CD4-positive, alpha-beta T cell treated with Interleukin-15 for 4 hours (primary cell): ENCODE measurements at places on chromosomes 2 and 18.

DNA sequence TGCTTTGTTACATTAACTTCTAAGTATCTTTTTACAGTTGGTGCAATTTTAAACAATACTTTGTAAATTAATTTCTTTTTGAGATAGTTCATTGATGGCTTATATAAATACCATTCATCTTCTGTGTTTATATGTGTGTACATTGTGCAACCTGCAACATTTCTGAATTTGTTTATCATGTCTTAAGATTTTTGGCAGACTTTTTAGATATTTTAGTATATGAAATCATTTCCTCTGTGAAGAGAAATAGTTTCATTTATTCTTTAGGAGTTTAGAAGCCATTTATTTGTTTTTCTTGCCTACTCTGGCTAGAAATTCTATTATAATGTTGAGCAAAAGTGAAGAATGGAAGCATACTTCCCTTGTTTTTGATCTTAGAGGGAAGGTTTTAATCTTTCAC lies 337.8 kb upstream of the DSEL start:
- DNase-seq = no peak

DNA sequence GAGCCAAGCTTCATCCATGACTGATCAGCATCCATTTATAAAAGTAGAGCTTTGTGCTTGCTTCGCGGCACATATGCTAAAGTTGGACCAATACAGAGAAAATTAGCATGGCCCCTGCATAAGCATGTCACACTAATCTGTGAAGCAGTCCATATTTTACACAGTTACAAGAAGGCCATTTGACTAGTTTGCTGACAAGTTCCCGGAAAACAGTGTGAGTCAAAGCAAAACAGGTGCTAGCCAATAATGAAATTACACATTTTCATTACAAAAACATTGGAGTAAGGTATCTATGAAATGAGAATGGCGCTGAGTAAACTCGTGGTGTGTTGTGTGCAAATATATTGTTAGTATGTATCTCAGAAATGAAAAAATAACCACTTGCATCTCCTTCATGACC lies 4.7 kb downstream of the ANKRD62 start:
- no peak for DNase-seq

DNA sequence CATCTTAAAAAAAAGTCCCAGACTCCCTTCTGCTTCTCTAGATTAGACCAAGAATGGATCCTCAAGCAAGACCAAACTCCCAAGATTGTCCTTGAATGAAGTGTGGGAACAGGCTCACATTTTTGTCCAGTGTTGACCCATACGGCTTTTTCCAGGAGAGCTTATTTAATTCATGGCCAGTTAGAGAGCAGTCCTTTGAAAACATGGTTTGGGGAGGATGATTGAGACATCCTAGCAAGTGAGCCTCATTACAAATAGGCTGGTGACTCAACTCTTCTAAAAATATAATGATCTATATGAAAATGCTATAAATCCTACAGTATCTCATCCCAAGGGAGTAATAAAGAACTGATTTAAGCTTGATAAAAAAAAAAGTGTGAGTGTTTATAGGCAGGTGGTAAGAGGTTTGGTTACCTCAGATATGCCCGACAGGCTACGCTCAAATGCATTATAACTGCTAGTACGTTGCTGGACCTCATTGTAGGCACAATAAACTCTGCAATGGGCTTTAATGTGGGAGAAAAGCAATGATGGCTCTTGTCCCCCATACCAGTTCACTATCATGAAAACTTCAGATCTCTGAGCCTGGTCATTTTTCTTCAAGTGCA lies 17.0 kb downstream of the ANKRD29 start:
- no peak for DNase-seq

DNA sequence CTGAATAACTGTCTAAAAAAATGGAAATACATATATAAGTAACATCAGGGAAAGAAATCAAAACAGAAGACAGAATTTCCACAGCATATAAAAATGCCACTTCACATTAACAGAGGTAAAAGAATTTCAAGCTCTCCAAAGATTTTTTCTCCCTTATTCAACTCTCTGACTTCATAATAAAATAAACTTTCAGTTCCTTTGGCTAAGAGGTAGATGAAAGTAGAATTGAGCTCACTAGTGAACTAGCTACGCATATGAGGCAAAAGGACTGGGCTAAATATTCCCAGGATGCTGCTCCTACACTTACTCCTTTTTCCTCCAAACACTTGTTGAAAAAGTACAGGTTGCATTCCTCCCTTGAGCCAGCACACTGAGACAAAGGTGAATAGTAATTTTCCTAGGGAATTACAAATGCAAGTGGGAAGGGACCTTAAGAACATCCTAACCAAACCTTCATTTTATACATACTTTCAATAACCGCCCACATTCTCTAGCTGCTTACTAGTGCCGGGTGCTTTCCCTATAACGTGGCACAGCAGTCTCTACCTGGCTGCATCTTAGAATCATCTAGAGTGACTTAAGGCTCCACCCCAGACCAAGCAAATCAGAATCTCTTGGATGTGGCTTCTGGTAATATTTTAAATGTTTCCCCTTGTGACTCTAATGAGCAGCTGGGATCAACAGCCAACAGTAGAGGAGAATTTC lies 136.6 kb downstream of the MTCL1 start:
- DNase-seq = no peak

DNA sequence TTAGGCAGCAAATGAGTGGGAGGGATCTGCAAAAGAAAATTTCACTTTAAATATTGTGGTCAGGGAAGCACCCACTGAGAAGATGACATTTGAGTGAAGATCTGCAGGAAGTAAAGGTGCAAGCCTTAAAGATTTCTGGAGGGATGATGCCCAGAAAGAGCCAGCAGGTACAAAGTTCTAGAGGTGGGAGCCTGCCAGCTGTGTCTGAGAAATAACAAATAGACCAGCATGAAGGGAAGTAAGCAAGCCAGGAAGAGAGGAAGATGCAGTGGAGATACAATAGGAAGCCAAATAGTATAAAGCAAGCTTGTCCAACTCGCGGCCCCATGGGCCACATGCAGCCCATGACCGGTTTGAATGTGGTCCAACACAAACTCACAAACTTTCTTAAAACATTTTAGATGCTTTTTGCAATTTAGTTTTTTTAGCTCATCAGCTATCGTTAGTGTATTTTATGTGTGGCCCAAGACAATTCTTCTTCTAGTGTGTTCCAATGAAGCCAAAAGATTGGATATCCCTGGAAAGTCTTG lies 489.9 kb downstream of the DCC start:
- no peak for DNase-seq

DNA sequence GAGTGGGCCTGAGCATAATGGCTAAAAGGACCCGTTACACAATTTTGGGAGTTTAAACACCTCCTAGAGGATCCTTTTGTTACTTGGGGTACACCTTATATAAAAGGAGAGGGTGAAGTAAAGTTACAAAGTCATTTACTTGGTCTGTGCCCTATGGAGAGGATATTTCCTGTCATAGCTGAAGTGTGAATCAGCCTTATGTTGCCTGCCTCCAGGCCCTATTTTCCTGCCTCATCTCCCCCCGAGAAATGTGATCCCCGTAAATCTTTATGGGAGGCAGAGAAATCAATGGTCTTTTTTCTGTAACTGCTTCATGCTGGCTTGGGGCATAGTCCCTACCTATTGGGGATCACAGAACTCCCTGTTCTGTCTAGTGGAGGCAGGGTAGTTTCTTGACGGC lies 906.6 kb downstream of the DSC3 start:
- DNase-seq = no peak

DNA sequence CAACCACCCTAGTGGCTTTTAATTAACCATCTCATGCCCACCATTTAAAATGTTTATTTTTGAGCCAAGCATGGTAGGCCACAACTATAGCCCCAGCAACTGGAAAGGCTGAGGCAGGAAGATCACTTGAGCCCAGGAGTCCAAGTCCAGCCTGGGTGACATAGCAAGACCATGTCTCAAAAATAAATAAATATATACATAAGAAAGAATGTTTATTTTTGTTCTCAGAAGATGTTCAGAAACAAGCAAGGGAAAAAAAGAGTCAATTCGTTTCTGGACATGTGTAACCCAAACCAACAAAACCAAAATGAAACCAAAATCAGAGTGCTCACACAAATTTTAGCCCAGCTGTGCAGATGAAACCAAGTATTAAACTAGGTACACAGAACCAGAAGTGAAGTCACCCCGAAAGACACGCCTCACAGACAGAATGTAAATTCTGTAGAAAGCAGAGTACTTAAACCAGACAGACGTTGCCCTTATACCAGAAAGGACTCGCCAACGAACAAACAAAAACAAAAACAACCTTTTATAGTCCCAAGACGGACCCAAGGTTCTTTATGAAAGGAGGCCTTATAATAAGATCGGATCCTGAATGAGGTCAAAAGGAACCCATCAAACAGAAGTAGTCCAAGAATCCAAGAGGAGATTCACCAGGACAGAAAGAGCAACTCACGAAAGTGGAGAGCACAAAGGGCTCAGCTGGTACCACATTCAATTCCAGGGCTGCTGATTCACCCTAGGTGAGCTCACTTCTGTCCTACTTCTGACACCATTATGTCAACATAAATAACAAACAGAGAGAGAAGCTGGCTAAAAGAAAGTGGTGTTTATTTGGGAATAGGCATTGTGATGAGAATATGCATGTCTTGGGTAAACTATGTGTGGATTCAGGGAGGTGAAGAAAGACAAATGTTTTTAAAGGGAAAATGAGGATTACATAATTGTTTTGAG lies 31.8 kb upstream of the MTCL1 start:
- no peak for DNase-seq

GRCh38 chr2:189337656-189338055 lies 103.6 kb upstream of the WDR75 start:
- no peak for DNase-seq

DNA sequence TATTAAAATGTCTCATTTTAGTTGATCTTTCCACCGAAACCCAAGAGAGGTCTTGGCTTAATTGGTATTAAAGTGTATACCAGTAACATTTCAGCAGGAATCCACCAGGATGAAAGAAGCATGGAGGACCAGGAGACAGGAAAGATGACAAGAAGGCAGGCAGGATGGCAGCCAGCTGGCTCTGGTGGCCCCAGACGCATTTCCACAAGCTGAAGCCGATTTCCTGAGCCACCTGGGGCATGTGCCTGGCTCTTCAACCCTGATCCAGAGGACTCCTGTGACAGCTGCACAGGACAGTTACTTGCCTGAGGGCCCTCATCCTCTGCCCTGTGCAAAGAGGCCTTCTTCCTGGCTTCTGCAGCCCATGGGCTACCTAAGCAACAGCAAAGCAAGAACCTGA lies 56.9 kb upstream of the NFU1 start:
- DNase-seq = no peak

GRCh38 chr2:216700088-216700567 lies 4.8 kb upstream of the IGFBP5 start:
- DNase-seq = no peak

DNA sequence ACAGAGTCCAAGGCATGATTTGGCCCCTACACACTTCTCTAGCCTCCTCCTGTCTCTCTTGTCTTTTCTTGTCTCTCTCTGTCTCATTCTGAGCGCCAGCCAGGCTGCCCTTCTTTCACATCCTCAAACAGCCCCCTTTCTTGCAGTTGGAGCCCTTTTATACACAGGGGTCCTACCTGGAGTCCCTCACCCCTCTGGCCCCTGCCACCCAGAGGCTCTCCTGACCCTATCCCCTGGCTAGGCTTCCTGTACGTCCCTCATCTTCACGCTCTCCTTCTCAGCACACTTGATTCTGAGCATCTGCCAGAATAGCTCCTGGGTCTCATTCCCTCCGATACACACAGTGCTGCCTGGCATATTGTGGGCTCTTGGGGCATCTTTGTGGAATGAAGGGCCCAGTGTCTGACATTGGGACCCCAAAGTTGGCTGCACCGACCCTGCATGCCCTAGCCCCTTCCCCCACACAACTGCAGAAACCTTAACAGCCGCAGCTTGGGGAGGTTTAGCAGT lies 261.9 kb downstream of the DYSF start:
- no peak for DNase-seq

GRCh38 chr18:76997951-76998808 lies 134.4 kb downstream of the MBP start:
- no peak for DNase-seq

DNA sequence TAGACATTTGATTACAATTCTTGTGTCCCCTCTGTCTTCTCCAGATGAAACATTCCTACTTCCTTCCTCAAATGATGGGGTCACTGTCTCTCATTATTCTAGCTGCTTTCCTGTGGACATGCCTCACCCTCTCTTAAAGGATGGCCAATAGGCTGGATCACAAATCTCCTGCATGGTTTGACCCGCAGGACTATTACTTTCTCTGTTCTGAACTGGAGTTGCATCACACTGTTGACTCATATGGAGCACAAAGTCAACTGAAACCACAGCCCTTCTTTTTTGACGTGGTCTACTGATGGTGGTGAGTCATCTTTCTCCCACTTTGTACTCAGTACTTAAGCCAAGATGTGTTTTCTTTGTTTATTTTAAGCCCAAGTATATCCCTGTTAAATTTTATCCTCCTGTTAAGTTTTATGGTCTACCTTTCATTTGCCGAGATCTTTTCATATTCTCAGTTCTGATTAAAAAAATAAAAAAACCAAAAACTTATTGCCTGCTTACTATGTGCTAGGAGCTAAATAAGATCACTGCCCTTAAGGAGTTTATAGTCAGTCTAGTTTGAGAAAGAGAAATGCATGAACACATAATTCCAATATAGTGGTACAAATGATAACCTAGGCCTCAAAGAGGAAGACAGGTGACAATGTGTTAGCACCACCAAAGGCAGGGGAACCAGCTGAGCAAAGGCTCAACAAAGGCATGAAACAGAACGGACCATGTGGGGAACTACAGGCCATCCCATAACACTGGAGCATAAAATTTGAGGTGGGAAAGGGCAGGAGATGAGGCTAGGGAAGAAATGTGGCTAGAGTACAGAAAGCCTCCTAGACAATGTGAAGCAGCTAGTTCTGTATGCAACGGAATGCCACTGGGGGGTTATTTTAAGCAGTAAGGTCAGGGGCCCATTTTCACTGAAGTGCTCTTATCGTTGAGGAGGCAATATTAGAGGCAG lies 67.6 kb upstream of the ZFP36L2 start:
- DNase-seq = peak; percentile 49

DNA sequence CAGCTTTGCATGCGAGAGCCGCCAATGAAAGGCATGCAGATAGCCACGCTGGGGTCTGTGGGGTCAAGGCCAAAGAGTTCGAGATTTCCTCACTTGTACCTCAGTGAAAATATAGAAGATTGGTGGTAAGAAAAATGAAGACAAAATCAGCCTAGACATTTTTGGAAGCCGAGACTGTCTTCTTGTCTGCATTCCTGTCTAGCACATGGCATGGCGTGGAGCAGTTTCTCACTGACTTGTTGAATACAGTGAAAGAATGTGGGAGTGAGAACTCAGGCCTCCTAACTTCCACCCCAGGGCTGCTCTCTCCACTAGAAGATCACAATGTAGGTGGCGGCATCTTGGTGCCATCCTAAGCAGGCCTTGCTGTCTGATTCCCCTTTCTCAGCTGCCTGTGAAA lies 740.8 kb upstream of the HS6ST1 start:
- no peak for DNase-seq

GRCh38 chr18:25457126-25457525 lies 105.2 kb upstream of the ZNF521 start:
- DNase-seq = no peak

DNA sequence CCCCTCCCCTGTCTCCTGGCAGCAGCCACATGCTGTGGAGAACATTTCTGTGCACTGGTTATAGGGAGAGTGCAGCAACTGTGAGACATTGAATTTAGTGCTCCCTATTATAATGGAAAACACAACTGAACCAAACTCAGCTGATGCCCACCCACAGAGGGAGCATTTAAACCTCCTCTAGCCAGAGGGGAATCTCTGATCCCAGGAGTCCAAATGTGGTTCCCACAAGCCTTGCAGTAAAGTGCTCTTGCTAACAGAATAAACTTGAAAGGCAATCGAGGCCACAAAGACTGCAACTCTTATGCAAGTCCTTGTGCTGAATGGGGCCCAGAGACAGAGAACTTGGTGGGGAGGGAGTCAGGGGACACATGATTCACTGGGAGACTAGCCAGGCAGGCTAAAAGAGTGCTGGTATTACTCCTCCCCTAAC lies 638.8 kb upstream of the VRK2 start:
- no peak for DNase-seq
